Activated T-cell treated with anti-CD3 and anti-CD28 coated beads, Interleukin-2, amount 50 U/mL, for 48 hours (primary cell): ENCODE measurements at places on chromosomes 11 and 22.

GRCh38 chr22:36758792-36759271 lies 17.1 kb downstream of the IFT27 start:
- no peak for DNase-seq

GRCh38 chr11:120511820-120512738 lies 531 bp downstream of the GRIK4 start:
- no peak for DNase-seq

GRCh38 chr11:105582497-105582896 lies 27.4 kb upstream of the GRIA4 start:
- no peak for DNase-seq

- DNase-seq = peak; percentile 39
Observed at GRCh38 chr11:128568166-128568778, 19.1 kb downstream of the ETS1 start.

DNA sequence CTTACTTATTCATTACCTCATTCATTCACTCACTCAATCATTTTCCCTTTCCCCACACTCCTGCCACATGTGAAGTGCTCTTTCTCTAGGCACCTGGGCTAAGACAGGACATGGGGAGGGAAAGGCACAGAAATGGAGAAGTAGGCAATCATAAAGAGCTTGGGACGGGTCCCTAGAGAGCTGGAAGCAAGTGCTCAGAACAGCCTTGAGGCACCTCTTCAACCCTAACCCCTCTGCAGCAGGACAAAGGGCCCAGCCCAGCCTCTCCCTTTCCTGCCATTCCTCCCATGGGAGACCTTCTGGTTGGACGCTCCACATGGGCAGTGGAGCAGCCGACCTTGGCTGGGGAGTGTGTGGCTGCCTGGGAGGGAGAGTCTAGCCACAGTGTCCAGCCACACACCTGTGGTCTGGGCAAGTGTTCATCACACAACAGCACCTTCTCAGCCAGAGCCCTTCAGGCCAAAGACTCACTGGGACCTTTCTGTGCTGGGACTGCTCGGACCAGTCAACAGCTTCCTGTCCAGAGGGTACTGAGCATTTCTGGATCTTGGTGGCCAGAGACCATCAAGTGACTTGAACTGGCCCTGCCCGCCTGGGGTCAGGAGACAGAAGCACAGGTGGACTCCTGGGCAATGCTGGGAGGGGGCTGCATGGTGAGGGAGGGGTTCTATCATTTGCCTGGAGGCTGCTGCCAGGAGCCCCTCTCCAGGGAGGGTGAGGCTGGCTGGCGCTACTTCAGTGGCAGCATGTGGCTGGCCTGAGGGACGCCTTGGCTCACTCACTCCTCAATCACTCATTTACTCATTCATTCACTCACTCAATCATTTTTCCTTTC lies 1.0 kb upstream of the MUC5AC start:
- DNase-seq = no peak

GRCh38 chr11:35109041-35109440 lies 29.9 kb upstream of the CD44 start:
- no peak for DNase-seq

GRCh38 chr11:134170177-134170918 lies 53.4 kb downstream of the NCAPD3 start:
- DNase-seq = no peak

GRCh38 chr11:77524539-77524938 lies 50.6 kb upstream of the PAK1 start:
- DNase-seq = no peak

DNA sequence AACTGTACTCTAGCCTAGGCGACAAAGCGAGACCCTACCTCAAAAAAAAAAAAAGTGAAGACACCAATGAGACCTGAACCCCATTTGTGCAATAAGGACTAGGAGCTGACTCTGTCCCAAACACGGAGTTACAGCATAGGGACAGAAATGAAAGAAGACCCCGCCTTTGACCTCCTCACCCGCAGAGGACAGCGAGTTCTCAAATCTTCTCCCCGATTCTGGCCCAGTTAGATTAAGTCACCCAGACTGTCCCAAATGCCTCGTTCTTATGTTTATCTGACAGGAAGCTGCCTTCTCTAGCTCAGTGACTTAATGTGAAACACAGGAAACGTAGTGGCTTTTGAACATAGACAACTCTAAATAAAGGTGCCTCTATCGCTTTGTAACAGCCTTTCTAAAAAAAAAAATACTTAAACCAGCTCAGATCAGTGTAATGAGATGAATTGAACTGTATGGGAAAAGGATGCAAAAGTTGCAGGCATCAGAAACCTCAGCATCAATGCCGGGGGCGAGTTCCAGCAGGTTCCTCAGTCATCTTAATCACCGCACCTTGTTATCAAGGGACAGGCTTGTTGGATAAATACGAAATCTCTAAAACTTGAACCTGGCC lies 10.6 kb downstream of the MYH9 start:
- DNase-seq = no peak

- DNase-seq = no peak
Observed at GRCh38 chr22:22058633-22059290, 76.2 kb upstream of the TOP3B start.

GRCh38 chr11:72112978-72113808 lies 698 bp upstream of the ANAPC15 start:
- DNase-seq = no peak

GRCh38 chr11:113447621-113448315 lies 27.4 kb downstream of the DRD2 start:
- DNase-seq = no peak

DNA sequence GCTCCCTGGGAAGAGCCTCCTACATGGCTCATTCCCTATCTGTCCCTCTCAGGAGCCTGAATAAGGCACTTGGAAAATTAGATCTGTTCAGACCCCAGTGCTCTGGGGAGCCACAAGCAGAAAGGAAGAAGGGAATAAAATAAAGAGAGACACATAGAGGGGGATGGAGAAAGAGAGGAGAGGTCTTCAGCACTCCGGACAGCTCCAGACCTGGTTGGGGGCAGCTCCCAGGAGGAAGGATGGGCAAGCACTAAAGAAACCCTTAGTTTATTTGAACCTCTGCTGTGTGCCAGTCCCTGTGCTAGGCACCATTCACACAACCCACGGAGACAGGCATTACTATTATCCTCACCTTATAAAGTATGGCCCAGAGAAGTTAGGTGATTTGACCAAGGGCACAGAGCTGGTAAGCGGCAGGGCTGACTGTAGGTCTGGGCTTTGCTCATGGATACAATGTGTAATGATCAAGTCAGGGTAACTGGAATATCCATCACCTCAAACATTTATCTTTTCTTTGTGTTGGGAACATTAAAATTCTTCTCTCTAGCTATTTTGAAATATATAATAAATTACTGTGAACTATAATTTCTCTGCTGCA lies 53.7 kb upstream of the LRRC32 start:
- no peak for DNase-seq

GRCh38 chr22:36331912-36332622 lies 55.7 kb downstream of the MYH9 start:
- peak; percentile 74 for DNase-seq

GRCh38 chr11:11420191-11420898 lies 67.3 kb upstream of the CSNK2A3 start:
- no peak for DNase-seq

GRCh38 chr11:22472306-22472705 lies 134.1 kb downstream of the SLC17A6 start:
- DNase-seq = no peak

DNA sequence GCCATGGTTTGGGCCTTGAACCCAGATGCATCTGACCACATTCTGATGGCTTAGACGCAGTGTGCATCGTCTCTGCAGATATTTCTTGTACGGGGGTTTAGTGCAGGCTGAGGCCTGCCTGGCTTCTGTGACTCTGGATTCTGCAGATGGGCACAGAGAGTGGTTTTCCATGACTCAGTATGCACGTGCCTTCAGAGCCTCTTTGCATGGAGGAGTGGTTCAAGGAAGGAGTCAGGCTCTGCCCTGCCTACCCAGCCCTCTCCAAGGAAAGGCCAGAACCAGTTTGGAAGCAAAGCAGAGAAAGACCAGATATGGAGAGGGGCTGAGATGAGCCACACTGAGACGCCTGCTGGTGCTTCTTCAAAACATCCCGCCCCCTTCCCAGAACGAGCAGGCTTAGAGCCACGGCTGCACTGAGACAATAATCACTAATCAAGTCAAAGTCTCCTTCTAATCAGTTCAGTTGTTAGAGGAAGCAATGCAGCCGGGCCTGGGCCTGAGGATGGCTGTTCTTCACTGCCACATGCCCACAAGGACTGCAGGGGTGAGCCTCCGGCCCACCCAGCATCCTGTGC lies 308.9 kb downstream of the NXPE2 start:
- DNase-seq = no peak

DNA sequence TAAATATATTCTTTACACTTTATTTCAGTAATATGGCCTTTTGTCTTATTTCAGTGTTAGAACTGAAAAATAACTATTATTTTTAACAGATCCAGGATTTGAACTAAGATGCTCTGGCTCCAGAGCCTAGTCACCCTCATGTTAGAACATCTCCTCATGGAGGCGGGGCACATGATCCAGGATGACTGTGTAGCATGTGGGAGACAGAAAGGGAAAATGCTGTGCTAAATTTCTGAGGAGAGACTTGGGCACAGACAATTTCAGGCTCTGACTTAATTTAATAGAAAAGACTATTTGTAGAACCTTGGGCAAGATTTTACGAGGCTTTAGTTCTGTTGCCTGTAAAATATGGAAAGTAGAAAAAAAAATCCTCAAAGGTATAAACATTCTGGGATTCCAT lies 24.1 kb downstream of the CTSC start:
- DNase-seq = no peak

DNA sequence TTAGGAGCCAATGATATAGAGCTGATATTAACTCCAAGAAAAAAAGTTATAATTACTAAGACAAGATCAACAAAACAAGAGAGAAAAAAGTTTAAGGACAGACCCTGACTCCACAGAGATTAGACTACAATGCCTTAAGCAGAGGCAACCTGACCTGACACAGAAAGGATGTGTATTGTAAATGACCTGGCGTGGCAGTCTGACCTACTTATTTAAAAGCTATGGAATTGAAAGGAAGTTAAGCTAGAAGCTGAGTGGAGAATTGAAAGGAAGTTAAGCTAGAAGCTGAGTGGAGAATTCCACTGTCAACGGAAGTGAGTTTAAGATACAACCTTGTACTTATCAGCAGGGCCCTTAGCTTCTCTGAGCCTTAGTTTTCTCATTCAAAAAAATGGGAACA lies 885.4 kb downstream of the OPCML start:
- no peak for DNase-seq

DNA sequence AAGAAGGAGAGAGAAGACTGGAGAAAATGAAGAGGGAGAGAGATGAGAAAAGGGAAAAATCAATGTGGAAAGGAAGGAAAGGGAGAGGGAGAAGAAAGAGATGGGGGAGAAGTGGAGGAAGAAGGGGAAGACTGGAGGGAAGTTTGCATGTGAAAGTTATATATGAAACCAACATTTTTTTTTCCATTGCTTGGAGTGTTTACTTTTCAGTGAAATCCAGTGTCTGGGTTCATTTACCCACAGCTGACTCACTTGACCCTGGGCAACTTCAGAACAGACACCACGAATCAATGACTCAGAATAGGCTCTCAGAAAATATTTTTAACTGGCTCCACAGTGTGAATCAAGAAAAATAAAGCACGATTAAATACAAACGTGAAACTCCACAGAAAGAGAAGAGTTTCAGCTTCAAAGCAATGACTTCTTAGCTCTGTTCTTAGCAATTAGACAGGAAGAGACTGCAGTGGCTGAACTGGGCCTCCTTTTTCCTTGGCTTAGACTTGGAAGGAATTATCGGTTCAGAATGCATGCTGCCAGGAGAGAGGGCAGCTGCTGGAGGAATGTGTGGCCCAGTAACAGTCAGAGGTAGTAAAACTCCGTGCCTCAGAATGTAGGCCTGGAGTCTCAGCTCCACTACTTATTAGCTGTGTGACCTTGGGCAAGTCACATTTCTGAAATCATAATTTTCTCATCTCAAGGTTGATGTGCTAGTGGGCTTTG lies 237.5 kb downstream of the MIAT start:
- DNase-seq = no peak

DNA sequence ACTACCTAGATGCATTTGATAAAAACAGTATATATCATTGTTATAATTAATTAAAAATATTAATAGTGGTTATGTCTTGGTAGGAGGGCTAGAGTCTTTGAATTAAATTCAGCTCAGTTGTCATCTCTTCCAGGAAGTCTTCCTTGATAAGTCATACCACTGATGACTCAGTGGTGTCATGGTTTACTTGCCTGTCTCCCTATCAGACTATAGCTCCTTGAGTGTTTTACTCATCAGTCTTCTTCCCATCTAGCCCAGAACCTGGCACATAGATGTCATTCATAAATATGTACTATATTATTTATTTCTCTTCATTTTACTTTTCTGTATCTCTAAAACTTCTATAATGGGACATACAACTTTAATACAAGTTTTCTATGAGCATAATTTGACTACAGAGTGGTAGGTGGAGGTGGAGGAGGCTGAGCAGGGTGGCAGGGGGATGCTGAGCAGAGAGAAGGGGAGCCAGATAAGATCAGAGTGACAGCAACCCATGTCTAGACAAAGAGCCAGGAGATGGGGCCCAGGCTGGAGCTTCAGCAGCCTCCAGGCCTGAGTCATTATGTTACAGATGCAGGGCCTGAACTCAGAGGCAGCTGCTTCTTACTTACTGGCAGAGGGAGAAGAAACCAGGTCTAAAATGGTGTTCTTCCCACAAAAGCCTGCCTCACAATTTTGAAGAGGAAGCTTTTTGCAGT lies 82.3 kb upstream of the PHOX2A start:
- DNase-seq = peak; percentile 48

DNA sequence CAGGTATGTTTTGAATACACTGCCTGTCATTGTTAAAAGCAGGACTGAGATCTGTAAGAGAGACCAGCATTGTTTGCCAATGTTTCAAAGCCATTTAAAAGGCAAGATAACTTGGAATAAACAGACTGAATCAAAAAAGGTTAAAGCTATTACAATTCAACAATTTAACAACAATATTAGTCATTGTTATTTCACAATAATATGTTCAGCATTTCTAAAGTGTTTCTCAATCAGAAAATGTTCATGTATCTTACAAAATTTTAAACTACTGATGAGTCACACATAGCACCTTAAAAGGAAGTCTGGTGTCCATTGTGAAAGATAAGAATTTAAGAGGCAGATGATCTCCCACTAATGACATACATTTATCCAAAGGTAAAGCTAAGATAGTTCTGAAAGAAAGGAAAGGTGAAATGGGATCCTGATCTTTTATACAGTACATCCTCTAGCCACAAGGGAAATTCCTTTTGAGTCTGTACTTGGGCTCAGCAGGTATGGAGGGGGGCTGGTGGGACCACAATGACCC lies 79.7 kb downstream of the MAML2 start:
- DNase-seq = no peak

- no peak for DNase-seq
Observed at GRCh38 chr11:7383406-7383805, 101.9 kb upstream of the OLFML1 start.

- no peak for DNase-seq
Observed at GRCh38 chr11:111123463-111124398, 121.8 kb upstream of the POU2AF2 start.

DNA sequence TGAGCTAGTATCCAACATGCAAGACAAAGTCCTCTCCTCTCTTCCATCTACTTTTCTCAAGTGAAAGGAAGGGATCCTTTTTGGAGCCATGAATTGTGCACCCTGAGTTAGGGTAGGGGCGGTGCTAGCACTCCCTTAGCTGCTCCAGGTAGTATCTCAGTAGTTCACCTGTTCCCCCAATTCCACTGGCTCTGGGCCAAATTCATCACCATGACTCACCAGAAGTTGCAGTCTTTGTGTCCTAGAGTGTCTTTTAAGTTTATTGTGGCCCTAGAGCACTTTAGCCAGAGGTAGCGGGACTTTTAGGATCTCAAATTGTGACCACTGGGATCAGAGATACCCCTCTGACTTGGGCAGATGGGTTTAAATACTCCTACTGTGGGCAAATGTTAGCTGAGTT lies 398.6 kb upstream of the ANO5 start:
- no peak for DNase-seq
